ENCODE measurements at places on chromosomes 1 and 21. TPM values are rescaled to one million over a fixed set of nuclear protein-coding genes. Genes with fewer than 3 reads are reported as not detected.

The WDR4 gene
- 21.0 TPM for total RNA-seq

The PLEKHA6 gene
- 1.6 TPM for total RNA-seq

The SNX7 gene
- 23.5 TPM for total RNA-seq

The RNU1-3 gene
- total RNA-seq = 1,916 TPM

The UBL4B gene
- 7.5 TPM for total RNA-seq

The SH3BGR gene
- total RNA-seq = 2.6 TPM

The ANXA9 gene
- total RNA-seq = 0.46 TPM

The CELA2A gene
- not detected for total RNA-seq

The HSPA6 gene
- 0.17 TPM for total RNA-seq

The TNNT2 gene
- not detected for total RNA-seq

The OR2G6 gene
- total RNA-seq = not detected

The RPL22 gene
- total RNA-seq = 233 TPM

The NBPF1 gene
- total RNA-seq = 32.8 TPM

The KLF17 gene
- total RNA-seq = not detected

The ARHGAP29 gene
- total RNA-seq = 33.8 TPM

The CCDC27 gene
- total RNA-seq = not detected

The SPRR1B gene
- not detected for total RNA-seq

The LRRC7 gene
- total RNA-seq = 0.36 TPM

The KRTAP10-8 gene
- total RNA-seq = not detected

The IQCC gene
- total RNA-seq = 1.9 TPM

The L1TD1 gene
- total RNA-seq = not detected

The MYOM3 gene
- total RNA-seq = 0.06 TPM

The RUNX1 gene
- total RNA-seq = 78.7 TPM

The FAM76A gene
- 6.6 TPM for total RNA-seq

The OR2L8 gene
- not detected for total RNA-seq

The EXO5 gene
- total RNA-seq = 8.5 TPM

The SPATA45 gene
- total RNA-seq = not detected

The DIRAS3 gene
- 2.3 TPM for total RNA-seq

The SPRR3 gene
- total RNA-seq = not detected

The IGSF9 gene
- total RNA-seq = not detected

The SMG5 gene
- total RNA-seq = 56.5 TPM

The ARL8A gene
- 52.6 TPM for total RNA-seq

The CAMK2N1 gene
- 50.7 TPM for total RNA-seq

The C1orf141 gene
- not detected for total RNA-seq

The NEGR1 gene
- total RNA-seq = 67.6 TPM

The FLG2 gene
- total RNA-seq = not detected

The SDC3 gene
- 58.6 TPM for total RNA-seq

The EGLN1 gene
- total RNA-seq = 27.8 TPM

The DYNLT5 gene
- 0.76 TPM for total RNA-seq

The NT5C1A gene
- not detected for total RNA-seq

The KRTAP19-3 gene
- total RNA-seq = not detected

The PGLYRP4 gene
- not detected for total RNA-seq

The FOXD2 gene
- total RNA-seq = 0.16 TPM

The EFNA4 gene
- total RNA-seq = 4.8 TPM

The PPFIA4 gene
- 0.58 TPM for total RNA-seq

The TMEM82 gene
- not detected for total RNA-seq

The S100A6 gene
- 2,022 TPM for total RNA-seq

The DMBX1 gene
- total RNA-seq = not detected

The AIM2 gene
- not detected for total RNA-seq

The E2F2 gene
- total RNA-seq = 1.9 TPM

The ACKR1 gene
- not detected for total RNA-seq

The KCNQ4 gene
- not detected for total RNA-seq

The SH2D1B gene
- total RNA-seq = not detected

The CACNA1E gene
- not detected for total RNA-seq

The RCAN1 gene
- total RNA-seq = 60.8 TPM

The WLS gene
- total RNA-seq = 51.1 TPM

The TRIM45 gene
- 2.7 TPM for total RNA-seq
